ENCODE measurements at places on chromosomes 2 and 18.
A peak's percentile ranks its signal among the peaks of the same experiment; 100 is the strongest.

DNA sequence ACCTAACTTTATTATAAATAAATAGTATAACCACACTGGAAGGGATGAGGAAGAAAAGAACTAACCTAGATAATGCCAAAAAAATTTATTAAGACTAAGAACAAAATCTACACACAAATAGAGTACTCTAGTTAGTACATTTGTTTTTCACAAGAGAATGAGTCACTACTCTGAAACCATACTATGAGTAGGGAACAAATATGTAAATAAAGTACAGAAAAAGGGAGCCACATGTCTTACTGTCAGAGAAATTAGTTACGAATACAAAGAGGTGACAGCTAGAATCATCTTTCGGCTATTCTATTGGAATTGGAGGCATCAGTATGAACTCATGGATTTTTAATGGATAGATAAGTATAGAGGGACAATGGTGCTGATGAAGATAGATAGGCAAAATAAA is 150.5 kb downstream of the COPS8 start:
- no peak for DNase-seq

GRCh38 chr2:236334122-236334876 is 70.1 kb upstream of the ASB18 start:
- DNase-seq: no peak

DNA sequence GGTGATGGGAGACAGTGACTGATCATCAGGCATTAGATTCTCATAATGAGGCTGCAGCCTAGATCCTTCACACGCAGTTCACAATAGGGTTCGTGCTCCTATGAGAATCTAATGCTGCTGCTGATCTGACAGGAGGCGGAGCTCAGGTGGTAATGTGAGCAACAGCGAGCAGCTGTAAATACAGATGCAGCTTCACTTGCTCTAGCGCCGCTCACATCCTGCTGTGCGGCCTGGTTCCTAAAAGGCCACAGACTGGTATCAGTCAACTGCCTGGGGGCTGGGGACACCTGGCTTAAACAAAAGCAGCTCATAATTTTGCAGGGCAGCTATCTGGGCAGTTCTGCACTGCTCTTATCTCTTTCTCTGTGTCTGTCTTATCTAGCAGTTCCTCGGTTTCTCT is 20.4 kb upstream of the CD226 start:
- no peak for DNase-seq

DNA sequence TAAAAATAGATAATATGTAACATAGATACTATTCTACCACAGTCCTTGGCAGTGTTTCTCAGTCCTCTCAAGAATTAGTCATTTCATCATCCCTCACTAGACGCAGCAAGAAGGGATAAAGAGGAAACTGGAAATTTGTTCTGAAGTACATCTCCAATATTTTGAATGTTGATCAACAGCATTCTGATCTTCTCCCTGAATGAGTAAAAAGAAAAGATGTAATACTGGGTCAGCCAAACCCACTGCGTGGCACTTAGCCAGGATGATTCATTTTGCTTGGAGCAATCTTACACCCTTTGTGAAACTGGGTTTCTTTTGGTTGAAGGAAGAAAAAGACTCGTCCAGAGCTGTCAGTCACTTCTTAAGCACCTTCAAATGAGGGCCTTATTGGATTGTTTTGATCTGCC is 54.1 kb downstream of the TAF1B start:
- peak; percentile 29 for DNase-seq

DNA sequence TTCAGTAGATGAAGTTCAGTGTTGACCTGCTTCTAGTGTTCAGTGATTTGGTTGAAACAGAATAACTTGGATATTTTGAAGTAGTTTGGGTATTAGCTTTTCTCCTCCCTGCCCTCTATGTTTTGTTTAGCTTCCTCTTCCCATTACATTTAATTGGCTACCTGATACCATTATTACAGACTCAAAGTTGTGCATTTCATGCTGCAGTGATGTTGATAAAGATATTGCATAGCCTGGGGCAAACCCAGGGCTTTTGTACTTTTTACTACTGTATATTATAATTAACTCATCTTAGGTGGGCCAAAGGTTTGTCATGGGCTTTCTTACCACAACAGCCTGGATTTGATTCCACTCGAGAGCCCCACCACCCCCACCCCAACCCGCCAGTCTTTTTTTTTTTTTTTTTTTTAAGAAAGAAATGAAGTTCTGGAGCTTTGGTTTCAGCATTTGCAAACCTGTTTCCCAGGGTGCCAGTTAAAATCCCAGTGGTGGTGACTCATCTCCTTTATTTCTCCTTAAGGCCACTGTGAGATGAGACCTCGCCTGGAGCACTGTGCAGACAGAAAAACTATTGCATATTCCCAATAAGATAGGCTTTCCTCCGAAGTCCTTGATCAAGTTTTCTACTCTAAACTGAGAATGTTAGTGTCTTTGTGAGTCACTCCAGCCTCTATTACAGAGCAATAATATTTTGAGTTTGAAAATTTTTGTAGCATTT is 393.7 kb upstream of the FANCL start:
- DNase-seq: no peak

DNA sequence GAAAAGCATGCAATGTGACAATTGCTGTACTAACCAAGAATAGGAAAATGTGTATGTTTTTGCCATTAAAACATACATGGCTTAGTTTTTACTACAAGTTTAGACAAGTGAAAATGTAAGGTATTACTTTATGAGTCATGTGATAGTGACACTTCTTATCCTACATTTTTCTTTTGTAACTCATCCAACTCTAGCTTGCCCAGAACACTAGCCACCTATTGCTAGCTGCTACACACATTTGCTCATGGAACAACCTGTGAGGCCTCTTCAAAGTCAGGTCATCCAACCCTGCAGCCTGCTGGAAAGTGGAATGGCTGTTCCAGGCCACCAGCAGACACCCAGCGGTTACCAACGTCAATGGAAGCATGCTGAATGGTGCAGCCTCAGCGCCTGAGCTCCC is 1043.9 kb downstream of the TMEM182 start:
- DNase-seq: no peak

- no peak for DNase-seq
Observed at GRCh38 chr2:241483305-241483704, 25.1 kb downstream of the STK25 start.

DNA sequence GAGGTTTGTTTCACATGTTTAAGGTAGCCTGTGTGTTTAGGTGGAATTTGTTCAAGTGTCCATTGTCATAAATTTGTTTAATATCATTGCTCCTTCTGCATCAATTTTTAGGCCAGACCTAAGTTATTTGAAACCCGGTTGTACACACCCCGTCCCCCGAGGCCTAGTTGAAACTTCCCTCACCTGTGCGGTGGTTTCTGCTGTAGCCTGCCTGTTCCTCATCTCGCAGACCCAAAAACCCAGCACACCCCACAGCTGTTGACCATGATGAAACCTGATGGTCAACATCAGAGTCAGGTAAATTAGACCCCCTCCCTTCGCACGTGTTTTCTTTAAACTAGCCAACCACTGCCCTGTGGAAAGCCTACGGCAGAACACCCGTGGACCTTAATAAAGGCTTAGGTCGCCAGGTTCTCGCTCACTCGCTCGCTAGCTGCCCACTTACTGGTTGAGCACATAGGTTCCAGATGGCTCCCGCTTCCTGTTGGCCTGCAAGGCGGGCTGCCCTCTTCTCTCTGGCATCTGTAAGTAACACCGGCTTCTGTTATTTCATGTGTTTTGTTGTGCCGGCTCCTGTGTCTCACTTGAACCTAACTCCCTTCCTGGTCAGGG is 64.4 kb downstream of the EML6 start:
- DNase-seq: no peak

DNA sequence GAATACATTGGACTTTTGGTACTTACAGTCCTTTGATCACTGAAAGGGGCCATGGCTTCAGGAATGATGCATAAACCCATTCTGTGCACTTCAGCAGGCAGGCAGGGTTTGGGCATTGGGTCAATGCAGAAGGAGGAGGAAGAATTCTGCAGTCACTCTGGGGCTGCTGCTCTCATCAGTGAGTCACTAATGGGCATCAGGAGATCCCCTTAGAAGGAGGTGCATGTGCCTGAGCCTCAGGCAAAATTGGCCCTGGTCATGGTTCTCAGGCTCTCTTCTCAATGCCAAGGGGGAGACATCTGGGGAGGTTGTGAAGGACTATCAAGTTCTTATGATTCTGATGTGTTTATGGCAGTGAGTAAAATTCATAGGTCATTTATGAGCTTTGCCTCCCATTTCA is 52.0 kb upstream of the TNP1 start:
- no peak for DNase-seq

GRCh38 chr2:28394997-28395333 is 2.3 kb downstream of the FOSL2 start:
- no peak for DNase-seq

GRCh38 chr2:133862400-133862977 is 294.2 kb upstream of the NCKAP5 start:
- DNase-seq: no peak

GRCh38 chr2:230908595-230909191 is 16.3 kb downstream of the GPR55 start:
- no peak for DNase-seq

GRCh38 chr2:18924886-18925285 is 335.5 kb upstream of the NT5C1B start:
- no peak for DNase-seq
